ENCODE measurements at places on chromosomes 11 and 22.
A peak's percentile ranks its signal among the peaks of the same experiment; 100 is the strongest.

- DNase-seq: no peak
Measured at GRCh38 chr11:36239636-36240035, 49.6 kb downstream of the COMMD9 start.

GRCh38 chr11:104041792-104042191 is 5.4 kb downstream of the DDI1 start:
- no peak for DNase-seq

- no peak for DNase-seq
Measured at GRCh38 chr11:33060271-33060670, 20.9 kb downstream of the TCP11L1 start.

DNA sequence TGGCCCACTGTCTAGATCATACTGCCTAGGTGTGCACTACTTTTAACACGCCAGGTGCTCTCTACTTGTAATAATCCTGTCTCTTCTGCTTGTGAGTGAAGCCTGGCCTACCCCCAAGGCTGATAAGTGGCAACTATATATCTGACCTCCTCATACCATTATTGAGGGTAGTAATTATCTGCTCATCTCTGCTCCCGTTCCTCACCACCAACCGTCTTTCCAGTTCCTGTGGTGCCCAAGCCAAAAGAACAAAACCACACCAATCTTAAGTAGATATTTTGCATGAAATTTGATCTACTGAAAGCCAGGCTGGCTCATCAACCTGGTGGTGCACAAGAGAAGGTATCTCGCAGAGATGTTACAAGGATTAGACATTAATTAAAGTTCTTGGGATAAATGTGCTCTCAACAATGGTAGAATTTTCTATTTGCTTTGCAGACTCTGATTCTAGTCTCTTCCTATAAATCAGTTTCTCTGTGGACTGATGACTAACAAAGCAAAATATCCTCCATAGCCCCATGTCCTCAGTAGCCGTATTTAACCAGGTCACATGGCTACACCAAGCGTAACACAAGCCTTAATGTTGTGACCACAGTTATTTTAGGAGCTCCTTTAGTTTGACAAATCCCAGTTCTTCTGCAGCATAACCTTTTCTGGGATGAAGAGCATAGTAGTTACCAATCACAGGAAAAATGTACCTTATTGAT is 267.2 kb downstream of the NTM start:
- no peak for DNase-seq

- no peak for DNase-seq
Measured at GRCh38 chr11:100013011-100013410, 674.1 kb upstream of the ARHGAP42 start.

DNA sequence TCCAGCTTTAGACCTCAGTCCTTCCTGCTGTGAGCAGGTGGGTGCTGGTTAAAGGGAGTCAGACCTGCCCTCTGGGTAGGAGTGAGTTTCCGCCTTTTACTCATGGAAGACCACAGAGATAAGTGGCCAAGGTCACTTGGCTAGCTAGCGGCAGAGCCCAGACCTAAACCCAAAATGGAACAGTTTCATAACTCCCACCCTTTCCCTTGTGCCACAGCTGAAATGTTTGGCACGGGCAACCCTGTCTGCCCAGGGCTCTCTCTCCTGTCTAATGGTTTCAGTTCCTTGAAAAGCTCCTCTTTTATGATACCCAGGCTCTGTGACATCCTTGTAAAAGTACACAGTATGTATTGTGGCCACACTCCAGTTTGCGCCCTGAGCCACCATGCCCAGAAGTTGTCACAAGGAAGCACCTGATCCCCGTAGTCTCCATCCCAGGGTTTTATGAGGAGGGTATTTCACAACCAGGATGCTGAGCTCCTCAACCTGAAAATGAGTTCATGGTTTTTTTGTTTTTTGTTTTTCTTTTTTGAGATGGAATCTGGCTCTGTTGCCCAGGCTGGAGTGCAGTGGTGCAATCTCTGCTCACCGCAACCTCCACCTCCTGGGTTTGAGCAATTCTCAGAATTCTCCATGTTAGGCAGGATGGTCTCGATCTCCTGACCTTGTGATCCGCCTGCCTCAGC is 5.1 kb downstream of the MB start:
- no peak for DNase-seq

DNA sequence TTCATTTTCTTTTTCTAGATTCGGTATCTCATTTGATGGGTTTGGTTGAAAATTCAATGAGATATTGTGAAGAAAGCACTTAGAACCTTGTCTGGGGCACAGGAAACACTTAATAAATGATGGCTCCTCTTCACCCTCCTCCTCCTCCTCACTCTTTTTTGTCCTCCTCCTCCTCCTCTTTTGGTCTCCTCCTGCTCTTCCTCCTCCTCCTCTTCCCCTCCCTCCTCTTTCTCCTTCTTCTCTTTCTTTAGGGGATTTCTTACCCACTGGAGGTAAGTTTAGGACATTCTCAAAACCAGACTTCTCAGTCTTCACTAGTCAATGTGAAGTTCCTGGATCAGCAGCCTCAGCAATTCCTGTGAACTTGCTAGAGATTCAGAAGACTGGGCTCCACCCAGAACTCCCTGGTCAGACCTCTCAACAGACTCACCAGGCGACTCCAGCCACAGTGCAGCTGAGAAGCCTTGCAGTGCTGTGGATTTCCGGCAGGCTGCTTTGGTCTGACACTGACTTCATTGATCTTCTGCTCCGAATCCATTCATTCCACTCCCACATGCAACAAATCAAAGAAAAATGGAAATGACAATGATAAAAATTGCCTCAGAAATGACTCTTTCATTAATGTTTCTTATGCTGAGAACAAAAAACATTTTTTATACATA is 368.6 kb upstream of the B3GAT1 start:
- no peak for DNase-seq

DNA sequence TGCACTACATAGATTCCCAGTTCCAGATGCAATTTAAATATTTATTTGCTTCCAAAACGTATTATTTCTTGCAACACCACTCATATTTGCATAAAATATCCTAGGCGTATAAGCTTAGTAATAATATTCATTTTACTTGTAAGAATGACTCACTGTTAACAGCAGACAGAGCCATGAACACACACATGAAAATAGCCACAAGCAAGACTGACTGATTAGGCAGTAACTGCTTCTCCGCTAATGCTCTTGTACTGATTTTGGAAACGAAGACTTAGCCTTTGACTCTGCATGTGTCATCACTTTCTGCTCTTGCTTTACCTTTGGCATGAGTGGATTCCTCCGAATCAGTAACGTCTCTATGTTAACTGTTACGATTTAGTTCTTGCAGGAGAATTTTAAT is 6.0 kb downstream of the OR10Q1 start:
- DNase-seq: no peak

DNA sequence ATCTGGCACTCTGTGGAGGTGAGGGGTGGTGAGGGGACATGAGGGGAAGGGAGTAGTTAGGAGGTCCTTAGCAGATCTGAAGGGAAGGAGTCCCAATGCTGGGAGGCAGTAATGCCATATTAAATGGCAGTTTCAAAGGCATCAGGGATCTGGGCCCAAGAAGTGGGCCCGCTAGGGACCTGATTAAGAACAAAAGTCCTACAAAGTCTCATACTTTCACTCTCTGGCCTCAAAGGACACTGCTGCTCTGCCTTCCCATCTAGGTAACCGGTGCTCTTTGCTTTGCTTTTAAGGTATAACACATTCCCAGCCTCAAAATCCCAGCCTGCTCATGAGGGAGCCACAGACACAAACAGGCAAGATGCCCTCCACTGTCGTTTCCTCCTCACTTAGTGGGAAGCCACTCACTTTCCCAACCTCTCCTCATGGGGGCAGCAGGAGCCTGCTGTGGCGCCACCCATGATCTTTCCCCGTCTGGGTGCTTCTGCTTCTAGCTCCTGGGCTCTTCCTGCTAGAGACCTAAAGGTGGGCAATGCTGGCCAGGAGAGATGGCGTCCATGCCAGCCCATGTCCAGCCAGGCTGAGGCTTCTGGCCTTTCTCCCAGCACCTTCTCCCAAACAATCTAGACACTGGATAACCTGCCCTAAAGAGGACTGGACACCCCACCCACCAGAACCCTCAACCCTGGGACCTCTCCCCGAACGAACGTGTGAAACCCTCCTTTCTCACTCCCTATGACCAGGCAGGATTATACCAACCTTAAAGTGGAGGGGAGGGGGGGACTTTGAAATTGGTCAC is 68.3 kb downstream of the PLEKHA7 start:
- DNase-seq: no peak

- no peak for DNase-seq
Measured at GRCh38 chr11:112085822-112086421, 634 bp downstream of the TIMM8B start.

- no peak for DNase-seq
Measured at GRCh38 chr11:65870706-65871681, 1.6 kb downstream of the EFEMP2 start.

DNA sequence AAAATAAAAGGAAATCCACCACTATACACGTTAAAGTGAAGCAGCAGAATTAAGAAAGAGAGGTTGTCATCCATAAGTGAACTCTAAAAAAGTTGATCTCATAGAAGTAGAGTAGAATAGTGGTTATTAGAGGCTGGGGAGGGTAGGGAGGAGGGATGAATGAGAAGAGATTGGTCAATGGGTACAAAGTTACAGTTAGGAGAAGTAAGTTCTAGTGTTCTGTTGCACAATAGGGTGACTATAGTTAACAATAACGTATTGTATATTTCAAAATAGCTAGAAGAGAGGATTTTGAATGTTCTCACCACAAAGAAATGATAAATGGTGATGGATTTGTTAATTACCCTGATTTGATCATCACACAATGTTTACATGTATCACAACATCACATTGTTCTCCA is 72.0 kb downstream of the CD82 start:
- no peak for DNase-seq

- no peak for DNase-seq
Measured at GRCh38 chr22:32542677-32543357, 68.2 kb downstream of the FBXO7 start.

DNA sequence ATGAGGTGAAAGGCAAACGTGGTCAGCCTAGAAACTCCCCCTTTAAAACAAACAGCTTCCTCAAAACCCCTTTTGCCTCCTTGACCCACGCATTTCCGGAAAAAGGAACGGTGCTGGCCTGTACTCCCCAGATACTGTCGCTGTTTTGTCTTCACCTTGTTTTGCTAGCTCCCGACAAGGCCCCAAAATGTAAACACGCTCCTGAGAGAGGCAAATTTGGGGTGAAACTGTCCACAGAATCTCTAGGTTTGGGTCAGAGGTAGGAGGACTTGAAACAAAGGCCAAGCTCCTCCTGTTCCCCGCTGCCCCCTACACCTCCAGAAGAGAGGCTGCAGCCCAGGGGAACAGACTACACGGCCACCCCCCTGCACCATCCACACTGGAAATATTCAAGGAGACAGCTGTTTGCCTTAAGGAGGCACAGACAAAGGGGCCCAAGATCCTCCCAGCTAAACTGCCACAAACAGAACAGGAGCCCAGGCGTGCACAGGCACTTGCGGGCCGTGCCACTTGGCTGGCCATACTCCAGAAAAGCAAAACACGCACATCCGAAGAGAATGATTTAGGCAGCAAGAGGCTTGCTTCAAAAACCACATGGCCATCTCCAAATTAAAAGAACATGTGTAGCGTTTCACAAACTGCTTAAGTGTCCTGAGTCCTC is 160.5 kb upstream of the GRK3 start:
- DNase-seq: no peak

DNA sequence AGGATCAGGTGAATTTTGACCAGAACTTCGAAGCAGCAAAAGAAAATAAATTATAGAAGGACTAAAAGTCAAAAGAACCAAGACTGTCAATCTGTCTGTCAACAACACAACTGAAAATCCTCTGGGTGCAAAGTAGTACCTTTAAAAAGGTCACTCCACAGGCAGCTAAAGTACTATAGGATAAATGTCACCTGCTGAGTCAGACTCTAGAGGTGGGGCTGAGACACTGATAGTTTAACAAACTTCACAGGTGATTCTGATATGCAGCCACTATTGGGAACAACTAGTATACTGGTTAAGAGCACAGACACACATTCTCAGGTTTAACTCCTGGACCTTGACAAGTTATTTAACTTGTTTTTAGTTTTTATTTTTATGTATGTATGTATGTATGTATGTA is 107.3 kb downstream of the FCHSD2 start:
- no peak for DNase-seq

DNA sequence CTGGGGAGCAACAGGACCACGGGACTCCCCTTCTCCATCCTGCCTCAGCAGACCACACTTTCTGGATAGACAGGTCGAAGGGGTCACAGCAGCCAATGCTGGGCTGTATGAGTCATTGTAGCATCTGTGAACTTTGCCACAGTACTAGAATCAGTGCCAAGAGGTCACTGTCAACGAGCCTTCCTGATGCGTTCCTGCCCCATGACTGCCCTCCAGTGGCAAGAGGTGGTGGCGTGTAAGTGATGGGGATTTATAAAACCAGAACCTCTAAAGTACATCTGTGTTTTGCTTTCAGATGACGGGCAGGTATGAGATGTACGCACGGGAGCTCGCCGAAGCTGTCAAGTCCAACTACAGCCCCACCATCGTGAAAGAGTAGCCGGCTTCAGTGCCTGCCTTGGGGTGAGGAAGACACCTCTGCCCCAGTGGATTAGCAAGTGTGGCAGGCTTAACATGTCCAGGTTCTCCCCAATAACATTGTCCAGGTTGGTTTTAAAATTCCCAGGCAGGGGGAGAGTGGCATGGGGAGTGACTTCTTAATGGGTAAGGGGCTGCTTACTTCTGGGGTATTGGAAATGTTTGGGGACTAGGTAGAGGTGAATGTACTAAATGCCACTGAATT is 29.4 kb downstream of the GUCD1 start:
- DNase-seq: peak; percentile 45

DNA sequence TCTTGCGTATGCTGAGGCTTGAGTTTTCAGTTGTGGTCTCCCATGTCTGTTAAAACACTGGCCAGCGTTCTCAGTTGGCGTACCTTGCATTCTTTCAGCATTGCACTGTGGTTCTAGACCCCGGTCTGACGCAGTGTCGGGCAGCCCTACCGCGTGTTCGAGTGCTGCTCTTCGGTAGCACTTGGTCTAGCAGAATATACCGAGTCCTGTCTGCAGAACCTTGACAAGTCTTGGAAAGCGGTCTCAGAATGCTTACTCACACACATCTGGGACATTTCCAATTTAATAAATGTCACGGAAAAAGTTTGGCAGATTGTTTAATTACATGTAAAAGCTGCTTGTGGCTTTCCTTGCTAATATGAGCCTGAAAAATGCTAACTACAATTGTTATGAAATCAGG is 32.6 kb downstream of the PPFIA1 start:
- DNase-seq: no peak

GRCh38 chr11:75631086-75631730 is 37.6 kb downstream of the MAP6 start:
- DNase-seq: no peak

- DNase-seq: no peak
Measured at GRCh38 chr11:107017433-107018218, 650 bp downstream of the GUCY1A2 start.

- DNase-seq: no peak
Measured at GRCh38 chr11:66247295-66247694, 21.1 kb upstream of the RAB1B start.

DNA sequence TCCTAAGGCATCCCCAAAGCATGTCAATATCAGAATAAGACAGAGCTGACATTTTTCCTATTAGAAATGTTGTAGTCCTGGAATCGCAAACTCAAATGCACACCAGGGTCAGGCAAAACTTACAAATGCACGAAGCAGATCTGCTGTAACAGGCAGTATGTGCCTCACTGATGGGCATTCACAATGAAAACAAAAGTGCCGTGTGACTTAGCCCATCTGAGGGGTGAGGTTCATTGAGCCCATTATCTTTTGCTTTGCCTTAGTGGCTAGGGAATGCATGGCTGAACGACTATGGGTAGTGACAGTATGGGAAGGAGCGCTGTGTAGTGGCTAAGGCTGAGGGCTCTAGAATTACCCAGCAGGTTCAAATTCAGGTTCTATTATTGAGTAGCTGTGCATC is 43.1 kb upstream of the RASSF10 start:
- no peak for DNase-seq

GRCh38 chr22:24697172-24697571 is 77.3 kb downstream of the PIWIL3 start:
- no peak for DNase-seq

Measured in stimulated activated CD8-positive, alpha-beta memory T cell treated with anti-CD3 and anti-CD28 coated beads, Interleukin-2, amount 100 ng/mL, for 1 hour (primary cell).